ENCODE measurements at places on chromosomes 1 and 21.
A peak's percentile ranks its signal among the peaks of the same experiment; 100 is the strongest.

GRCh38 chr1:153626904-153627714, at the start of gene S100A13:
S100A13 (minus strand) TSS chr1:153627505; CDS start chr1:153626472, 1,033 bp downstream.
- DNase-seq: peak; percentile 94

GRCh38 chr1:72227667-72228066, 54.7 kb downstream of the NEGR1 start:
- no peak for DNase-seq

- no peak for DNase-seq
Measured at GRCh38 chr1:244851546-244852231, 12.7 kb downstream of the HNRNPU start.

GRCh38 chr1:111851552-111851951, 95.9 kb downstream of the DDX20 start:
- DNase-seq: no peak

- DNase-seq: no peak
Measured at GRCh38 chr1:55980582-55980981, 598.8 kb downstream of the PLPP3 start.

- DNase-seq: no peak
Measured at GRCh38 chr1:172582889-172583288, 49.9 kb downstream of the SUCO start.

DNA sequence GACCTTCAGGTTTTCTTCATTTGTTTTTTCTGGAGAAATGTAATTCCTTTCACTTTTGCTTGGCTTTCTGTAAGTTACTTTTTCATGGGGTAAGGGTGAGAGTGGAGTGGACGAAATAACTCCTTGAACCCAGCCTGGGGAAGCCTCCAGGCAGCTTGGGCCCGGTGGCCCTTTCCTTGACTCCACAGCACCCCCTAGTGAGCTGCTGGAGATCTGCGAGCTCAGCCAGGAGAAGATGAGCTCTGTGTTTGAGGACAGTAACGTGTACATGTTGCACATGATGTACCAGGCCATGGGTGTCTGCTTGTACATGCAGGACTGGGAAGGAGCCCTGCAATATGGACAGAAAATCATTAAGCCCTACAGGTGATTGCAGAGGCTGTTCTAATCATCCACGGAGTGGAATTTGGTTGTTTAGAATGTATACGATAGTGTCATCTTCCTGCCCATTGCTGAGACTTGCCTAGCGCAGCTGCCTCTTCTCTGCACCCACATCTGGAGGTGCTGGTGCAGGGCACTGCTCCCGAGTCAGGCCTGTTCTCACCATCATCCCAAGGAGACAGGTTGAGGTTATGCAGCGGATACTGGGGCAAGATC, 51.0 kb downstream of the SMYD2 start:
- peak; percentile 39 for DNase-seq

Measured in brain microvascular endothelial cell (primary cell).